Skin of body (tissue), 3 donors: ENCODE measurements at places on chromosomes 4 and X. TPM values are rescaled to one million over a fixed set of nuclear protein-coding genes. Genes with fewer than 3 reads are reported as not detected.
A peak's percentile ranks its signal among the peaks of the same experiment; 100 is the strongest.

DNA sequence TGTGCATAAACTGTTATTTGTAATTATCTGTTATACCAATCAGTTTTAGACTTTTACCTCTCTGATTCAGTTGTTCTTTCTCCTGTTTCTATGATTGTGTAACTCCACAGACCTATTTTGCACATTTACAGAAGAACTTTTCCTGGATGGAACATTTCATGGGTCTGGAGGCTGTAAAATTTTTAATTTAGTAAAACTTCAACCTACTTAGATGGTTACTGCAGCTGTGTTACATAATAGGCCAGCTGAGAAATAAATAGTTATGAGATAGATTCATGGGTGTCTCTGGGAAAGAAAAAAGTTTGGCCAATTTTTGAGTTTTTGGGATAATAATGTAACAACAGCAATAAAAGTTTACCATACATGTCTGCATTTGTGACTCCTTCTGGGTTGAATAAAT, 253.5 kb downstream of the ARHGAP24 start:
- peak; percentile 47 for DNase-seq

DNA sequence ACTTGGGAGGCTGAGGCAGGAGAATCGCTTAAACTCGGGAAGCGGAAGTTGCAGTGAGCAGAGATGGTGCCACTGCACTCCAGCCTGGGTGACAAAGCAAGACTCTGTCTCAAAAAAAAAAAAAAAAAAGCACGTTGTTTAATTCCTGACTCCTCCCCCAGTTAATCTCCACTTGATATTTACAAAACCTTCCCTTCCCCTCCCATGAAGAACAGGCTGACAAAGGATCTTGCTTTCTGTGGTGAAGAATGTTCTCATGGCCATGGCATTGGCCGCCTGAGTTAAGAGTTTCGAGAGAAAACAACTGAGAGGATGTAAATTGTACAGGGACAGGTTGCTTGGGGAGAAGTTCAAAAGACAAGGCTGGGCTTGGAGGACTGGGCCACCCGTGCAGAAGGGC, 168.2 kb upstream of the BCOR start:
- no peak for DNase-seq

GRCh38 chrX:138128027-138128671, 562.2 kb downstream of the ZIC3 start:
- DNase-seq, result no peak

DNA sequence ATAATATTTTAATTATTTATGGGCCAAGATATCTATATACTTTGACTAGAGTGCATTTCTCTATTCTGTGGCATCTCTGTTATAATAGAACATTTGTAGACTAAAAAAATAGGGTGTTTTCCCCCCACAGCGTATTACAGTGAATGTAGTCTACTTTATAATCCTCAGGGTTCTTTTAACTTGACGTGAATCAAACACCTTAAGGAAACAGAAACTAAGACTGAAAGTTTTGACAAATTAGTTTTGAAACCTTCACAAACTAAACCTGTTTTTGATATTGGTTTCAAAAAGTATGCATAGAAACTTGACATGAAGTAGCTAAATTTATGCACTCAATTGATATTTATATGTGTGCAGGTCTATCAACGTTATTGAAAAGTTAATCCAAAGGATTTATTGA, 1963.1 kb upstream of the TENM3 start:
- DNase-seq, result no peak

RIPPLY1 gene
- not detected for total RNA-seq
